Renal cortex interstitium (tissue), 15 donors: ENCODE measurements at places on chromosomes 16 and 17. TPM values are rescaled to one million over a fixed set of nuclear protein-coding genes. Genes with fewer than 3 reads are reported as not detected.

CDH16 gene
- polyA plus RNA-seq = 215 TPM

GRCh38 chr16:55263271-55264250 lies 60.4 kb upstream of the IRX6 start:
- no peak for DNase-seq

DNA sequence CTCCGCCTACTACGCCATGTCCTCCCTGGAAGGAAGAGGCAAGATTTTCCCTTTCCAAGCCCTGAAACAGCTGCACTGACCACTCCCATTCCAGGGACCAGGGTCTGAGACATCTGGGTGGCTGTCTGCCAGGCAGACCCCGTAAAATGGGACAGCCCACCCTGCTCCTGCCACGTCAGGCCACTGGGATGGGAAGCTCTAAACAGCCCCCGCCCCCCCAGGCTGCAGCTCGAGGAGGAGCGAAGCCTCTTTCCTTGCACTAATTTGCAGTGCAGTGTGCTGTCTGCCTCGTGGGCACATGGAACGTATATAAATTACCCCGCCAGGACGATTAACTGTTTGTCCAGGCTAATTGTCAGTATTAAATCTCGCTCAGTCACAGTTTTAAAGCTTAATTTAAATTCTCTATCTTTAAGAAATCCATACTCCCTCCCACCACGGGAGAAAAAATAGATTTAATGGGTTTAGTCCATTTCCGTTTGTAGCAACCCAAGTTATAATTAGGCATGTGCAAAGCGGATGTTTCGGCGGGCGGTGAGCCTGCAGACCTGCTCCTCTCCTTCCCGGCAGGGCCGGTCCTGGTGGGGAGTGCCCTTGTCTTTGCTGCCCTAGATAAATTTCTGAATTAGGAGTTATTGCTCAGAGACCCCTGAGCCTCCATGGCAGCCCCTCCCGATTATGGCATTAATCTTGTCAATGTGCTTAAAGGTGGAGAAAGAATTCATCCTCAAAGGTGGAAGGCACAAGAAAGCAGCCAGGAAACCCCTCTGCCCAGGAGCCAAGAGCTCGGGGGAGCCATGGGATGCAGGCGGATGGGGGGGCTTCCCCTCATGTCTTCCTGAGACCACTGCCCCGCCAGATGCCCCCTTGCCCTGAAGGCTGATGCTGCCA lies 268.0 kb upstream of the TNRC6C start:
- no peak for DNase-seq

MYH3 gene
- polyA plus RNA-seq = 7.4 TPM

DNA sequence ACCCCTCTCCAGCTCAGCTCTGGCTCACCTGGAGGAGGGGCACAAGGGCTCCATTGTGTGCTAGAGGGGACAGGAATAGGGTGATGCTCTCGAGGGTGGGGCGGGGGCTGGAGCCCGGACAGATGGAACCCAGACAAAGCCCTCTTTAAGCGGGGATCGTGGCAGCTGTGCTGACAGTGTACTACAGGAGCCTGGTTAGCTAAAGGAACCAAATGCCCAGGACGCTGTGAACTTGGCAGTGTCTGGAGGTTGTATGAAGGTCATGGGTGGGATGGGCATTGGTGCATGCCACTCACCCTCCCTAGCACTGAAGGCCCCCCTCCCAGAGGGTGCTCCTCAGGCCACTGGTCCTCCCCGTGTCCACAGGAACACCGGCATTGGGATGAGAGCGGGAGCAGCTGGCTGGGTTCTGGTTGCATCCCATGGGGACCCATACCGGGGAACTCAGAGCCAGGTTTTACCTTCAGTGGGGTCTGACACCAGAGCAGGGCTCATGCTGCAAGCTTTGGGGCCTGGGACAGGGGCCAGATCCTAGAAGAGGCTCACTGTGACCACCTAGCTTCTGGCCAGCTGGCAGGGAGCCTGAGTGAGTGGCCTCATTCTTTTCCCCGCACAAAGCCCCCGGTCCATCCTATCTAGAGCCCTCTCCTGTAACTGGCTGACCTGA lies 11.9 kb downstream of the KIF19 start:
- DNase-seq = no peak

PERCC1 gene
- polyA plus RNA-seq = not detected

GRCh38 chr17:10144982-10145381 lies 53.4 kb downstream of the GAS7 start:
- DNase-seq = no peak

RAPGEFL1 gene
- polyA plus RNA-seq = 11.5 TPM

DNA sequence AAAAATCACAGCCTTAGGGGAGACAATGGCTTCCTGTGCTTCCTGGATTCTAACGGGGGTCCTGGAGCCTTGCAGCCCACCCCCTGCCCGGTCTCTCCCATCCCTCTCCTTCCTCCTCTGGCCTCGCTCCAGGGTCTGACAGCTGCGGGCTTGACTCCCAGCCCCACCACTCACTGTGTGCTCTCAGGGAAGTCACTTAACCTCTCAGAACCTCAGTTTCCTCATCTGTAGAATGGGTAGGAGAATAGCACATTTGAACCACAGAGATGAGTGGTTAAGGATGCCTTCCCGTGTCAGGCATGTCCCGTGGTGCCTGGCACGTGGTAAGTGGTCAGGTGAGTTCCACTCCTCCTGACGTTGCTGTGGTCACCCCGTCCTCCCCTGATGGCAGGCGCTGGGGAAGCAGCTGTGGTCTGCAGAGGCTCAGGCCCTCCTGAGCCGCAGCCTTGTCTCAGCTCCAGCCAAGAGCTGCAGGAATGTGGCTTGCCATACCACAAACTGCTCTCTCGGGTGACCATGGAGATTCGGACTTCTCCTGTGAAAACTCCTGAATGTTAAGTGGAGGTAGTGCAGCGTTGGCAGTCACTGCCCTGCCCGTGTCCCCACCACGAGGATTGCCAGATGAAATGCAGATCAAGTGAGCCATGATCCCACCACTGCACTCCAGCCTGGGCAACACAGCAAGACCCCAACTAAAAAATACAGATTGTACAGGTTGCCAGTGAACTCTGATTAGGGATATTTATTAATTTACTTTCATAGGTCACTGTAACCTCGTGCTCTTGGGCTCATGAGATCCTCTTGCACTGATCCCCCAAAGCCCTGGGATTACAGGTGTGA lies 85.7 kb downstream of the NT5M start:
- DNase-seq = no peak

EPX gene
- polyA plus RNA-seq = 0.68 TPM

NUP88 gene
- 77.4 TPM for polyA plus RNA-seq

SLFN12 gene
- polyA plus RNA-seq = 15.7 TPM

AIPL1 gene
- not detected for polyA plus RNA-seq

TSR3 gene
- polyA plus RNA-seq = 54.9 TPM

DNA sequence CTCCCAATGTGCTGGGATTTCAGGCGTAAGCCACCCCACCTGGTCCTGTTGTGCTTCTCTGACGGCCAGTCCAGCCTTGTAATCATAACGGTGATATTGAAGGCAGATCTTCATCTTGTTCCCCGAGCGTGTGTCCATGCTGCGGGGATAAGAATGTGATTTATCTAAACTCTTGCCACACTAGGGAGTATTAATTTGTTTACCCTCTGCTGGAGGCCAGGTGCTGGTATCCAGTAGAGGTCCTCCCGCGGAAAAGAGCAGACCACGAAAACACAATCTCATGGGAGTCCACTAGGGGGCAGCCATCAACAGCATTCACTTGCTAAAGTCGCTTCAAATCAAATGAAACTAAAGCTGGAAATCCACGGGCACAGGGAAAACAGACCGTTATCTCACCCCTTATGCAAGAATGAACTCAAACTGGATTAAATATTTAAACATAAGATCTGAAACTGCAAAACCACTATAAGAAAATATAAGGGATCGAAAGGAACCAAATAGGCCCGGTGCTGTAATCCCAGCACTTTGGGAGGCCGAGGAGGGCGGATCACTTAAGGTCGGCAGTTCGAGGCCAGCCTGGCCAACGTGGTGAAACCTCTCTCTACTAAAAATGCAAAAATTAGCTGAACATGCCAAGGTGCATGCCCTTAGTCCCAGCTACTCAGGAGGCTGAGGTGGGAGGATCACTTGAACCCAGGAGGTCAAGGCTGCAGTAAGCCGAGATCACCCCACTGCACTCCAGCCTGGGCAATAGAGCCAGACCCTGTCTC lies 22.3 kb upstream of the RBBP6 start:
- peak; percentile 80 for DNase-seq

FBXL16 gene
- polyA plus RNA-seq = 2.7 TPM

DNA sequence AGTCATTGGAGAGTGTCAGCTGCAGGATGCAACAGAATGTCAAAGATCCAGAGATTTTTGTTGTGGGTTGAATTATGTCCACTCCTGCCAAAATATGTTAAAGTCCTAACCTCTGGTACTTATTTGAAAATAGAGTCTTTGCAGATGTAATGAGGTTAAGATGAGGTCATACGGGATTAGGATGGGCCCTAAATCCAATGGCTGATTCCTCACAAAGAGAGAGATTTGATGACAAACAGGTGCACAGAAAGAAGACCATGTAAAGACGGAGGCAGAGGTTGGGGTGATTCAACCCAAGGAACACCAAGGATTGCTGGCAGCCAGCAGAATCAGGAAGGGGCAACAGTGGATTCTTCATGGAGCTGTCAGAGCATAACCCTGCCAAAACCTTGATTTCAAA lies 34.5 kb upstream of the USP22 start:
- DNase-seq = no peak

- no peak for DNase-seq
These were observed 3.3 kb downstream of the CHCT1 start for GRCh38 chr17:60425626-60426025.

DNA sequence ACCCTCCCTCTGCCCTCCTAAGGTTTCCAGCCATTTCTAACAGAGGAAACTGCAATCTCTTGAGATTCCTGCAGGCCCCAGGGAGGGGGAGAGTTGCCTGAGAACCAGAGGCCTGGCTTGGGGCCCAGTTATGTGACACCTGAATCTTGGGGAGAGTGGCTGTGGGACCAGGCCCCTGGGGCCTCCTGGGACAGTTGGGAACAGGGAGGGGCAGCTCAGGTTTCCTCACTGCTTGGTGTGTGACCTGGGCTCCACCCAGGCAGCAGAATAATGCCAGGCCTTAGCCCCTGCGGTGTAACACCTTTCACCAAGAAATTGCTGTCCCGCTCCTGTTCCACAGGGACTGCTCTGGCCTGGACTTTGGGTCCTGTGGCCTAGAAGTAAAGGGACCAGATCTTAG lies 44.3 kb upstream of the CRHR1 start:
- DNase-seq = no peak

C17orf100 gene
- polyA plus RNA-seq = 11.2 TPM

DNA sequence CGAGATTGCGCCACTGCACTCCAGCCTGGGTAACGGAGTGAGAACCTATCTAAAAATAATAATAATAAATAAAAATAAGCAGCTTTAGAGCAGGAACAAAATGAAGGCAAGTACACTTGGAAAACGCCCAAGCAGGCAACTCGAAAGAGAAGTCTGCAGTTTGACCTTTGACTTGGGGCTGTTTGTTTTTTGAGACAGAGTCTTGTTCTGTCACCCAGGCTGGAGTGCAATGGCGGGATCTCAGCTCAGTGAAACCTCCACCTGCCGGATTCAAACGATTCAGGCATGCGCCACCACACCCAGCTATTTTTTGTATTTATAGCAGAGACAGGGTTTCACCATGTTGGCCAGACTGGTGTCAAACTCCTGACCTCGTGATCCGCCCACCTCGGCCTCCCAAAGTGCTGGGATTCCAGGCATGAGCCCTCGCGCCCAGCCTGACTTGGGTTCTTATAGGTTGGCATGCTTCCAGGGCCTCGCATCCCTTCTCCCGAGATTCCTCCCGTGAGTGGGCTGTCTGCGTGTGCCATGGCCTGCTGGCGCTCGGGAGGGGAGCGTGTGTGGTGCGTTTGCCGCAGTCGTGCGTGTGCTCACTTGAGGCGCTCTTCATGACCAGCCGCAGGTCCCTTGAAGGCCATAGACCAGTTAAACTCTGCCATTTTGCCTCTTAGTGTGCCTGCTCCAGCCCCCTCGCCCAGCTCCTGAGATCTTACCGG lies 18.4 kb upstream of the UBE2I start:
- no peak for DNase-seq

C1QL1 gene
- polyA plus RNA-seq = 1.7 TPM

DNA sequence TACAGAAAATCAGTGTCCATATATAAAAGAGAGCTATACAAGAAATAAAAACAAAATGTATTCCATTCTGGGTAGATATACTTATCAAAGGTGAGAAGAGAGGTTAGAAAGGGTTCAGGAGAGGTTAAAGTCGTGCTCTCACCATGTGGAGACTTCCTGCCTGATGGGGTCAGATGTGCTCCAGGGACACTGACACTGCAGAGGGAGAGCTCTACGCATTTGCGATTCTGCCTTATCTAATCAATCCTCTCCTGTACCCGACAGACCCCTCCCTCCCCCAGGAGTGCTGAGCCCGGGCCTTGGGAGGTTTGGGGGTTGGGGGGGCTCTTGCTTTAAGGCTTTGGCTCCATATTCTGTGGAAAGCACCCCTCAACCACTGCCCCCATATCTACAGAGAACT lies 16.6 kb upstream of the SLC5A11 start:
- no peak for DNase-seq

KIF1C gene
- polyA plus RNA-seq = 87.3 TPM

HP gene
- 0.59 TPM for polyA plus RNA-seq

DNA sequence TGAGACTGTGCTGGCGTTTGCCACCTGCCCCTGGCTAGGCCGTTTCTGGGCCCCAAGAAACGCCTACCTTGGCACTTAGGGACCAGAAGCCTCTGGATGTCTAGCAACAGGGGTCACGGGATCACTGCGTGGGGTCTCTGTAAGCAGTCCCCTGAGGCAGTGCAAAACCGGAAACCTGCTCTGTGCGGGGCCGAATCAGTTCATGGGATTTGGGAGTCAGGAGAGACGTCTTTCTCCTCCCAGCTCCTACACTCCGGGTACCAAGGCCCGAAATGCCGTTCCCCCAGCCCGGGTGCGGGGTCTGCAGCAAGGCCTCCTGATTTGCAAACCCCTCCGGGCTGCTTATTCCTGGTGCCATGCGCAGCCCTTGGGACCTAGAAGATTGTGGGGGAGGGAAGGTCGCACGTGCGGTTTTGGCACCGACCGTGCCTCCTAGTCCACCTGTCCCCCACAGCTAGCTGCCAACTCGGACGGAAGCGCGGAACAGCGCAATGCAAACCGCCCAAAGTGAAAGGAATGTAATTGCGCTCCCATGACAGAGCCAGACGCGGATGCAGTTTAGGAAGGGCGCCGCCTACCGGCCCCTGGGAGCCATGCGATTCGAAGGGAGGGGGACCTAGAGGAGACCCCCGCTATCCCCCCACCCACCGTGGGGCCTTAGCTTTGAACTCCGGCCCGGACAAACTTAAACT lies 6.5 kb downstream of the IRX5 start:
- no peak for DNase-seq
